Activated T-helper 1 cell treated with Interleukin-2 at 50 U/mL for 16 hours (primary cell): ENCODE measurements at places on chromosomes 3 and 15.

DNA sequence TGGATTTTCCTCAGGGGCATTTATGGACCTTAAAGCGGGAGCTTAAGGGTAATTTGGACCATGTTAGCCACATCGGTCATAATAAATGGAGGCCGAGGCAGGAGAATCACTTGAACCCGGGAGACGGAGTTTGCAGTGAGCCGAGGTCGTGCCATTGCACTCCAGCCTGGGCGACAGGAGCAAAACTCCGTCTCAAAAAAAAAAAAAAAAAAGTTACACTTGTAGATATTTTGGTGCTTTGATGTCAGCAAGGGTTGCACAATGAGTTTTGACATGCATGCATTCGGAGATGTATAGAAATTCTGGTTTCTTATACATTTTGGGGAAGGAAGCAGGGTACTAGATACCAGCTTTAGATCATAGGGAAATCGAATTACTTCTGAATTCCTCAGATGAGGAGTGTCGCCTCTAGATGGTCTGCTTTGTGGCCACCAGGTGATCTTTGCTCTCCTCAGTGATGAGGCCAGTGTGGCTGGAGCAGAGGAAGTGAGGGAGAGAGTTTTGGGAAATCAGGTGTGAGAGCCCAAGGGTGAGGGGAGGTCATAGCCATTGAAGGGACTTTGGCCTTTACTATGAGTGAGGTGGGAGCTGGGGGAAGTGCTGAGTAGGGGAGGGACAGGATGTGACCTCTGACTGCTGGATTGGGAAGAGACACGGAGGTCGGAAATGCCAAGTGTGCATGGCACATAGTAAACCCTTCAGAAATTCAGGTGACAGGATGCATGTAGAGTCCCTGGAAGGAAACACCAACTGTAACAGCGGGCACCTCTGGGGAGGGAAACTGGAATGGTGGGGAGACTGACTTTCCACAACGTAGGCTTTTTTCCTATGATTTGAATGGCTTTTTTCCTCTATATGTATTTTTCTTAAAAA is 8.4 kb upstream of the RBSN start:
- DNase-seq, result no peak

- DNase-seq, result no peak
Observed at GRCh38 chr15:85316244-85316934, 64.0 kb upstream of the AKAP13 start.

DNA sequence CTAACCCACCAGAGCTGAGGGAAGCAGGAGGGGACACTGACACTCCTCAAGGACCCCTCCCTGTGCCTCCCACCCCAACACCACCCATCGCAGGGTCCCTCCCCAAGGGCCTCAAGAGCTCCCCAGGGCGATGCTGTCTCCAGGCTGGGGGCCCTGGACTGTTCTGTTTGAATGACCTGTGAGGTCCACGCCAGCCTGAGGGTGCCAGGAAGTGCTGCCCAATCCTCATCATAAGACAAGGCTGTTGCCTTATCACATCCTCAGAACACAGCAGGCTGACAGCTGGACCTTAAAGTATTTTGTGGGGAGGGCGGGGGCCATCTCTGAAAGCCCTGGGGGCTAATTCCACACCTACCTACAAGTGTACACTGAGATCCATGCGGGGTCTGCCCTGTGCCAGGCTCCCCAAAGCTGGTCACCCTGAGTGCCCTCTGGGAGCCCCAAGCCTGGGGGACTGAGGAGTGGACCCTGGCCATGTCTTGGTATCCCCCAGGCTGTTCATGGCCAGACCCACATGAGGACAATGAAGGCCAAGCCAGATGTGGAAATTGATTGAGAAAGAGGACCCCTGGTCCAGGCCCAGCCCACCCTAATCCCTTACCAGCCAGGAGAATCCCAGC is 23.8 kb upstream of the GOLGA6C start:
- DNase-seq, result no peak

DNA sequence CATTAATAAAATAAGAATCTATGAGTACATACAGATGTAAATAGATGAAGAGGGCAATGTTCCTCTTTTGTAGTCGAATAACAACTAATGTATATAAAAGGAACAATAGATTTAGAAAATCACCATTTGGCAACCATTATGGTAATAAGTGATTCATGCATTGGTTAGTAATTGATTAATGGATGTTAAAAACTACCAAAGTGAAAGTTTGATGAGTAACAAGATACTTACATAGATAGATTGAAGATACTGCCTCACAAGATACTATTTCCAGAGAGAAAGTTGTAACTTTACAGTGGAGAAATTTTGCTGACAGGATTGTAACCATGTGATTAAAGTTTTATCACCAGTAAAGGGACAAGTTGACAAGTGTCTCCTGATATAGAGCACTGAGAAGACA is 55.0 kb downstream of the TCF12 start:
- no peak for DNase-seq

DNA sequence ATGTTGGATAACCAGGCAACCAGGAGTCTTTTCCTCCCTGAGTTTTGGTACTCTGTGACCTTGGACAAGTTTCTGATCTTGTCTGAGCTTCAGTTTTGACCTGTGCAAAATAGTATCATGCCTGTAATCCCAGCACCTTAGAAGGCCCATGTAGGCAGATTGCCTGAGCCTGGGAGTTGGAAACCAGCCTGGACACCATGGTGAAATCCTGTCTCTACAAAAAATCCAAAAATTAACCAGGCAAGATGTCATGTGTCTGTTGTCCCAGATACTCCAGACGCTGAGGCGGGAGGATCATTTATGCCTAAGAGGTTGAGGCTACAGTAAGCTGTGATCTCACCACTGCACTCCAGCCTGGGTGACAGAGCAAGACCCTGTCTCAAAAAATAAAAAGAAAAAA is 114.8 kb downstream of the IL12A start:
- no peak for DNase-seq

- no peak for DNase-seq
Observed at GRCh38 chr15:25985165-25985564, 122.0 kb upstream of the ATP10A start.

DNA sequence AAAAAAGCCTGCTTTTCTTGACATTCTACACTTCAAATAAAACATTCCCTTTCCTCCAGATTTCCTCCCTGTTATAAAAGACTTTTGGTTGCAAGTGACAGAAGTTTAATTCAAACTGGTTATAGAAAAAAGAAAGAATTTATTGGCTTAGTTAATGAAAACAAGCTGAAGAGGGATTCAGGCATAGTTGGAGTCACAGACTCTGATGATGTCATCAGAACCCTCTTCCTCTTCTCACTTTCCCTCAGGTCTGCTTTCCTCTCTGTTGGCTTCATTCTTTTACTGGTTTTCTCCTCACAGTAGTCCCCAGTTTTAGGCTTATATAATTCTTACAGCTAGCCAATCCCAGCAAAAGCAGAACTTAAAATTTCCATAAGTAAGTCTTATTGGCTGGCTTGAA is 32.0 kb upstream of the MBNL1 start:
- no peak for DNase-seq

DNA sequence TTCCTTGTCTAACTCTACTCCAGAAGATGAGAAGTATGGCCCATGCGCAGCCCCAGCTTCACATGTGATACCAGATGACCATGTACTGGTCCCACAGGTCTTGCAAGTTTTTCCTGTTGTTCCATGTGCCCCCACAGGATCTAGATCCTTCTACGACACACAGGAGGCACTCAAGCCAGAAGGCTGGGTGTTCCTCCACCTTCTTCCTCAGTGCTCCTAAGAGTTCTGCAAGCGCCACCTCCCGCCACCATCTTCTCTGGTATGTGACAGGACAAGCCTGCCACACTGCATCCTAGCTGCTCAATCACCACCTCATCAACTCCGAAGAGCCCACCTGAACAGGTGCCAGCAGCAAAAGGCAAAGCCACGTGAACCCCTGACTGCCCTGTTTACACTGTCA is 43.1 kb downstream of the XXYLT1 start:
- DNase-seq, result no peak

DNA sequence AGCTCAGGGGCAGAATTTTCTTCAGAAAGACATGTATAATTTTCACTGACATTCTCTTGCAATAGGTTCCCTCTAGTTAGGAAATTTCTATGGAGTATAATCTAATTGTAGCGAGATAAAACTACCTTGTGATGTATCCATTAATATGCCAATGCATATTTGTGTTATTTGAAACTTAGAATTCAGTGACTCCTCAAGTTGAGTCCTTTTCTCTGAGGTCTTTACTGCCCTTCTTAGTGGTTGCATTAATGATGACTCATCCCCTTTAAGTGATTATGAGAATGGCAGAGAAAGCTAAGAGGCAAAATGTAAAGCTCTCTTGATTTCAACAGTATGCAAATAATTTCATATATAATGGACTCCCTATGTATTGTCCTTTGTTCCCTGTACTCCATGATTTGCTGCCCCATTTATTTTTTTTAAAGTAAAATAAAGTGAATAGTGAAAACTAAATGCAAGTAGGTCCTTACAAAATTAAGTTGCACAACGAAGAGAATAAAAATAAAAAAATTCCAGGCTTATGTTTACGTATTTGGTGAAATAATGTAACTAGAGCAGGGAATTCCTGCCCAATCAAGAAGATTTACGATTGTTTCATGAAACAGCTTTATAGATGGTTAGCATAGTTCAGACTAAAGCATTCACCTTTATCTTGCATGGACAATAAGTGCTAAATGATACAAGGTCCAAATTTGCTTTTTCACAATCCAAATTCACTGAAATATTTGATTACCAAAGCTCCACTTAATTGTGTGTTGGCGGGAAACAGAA is 78.1 kb downstream of the ZPLD1 start:
- no peak for DNase-seq
